ENCODE measurements at places on chromosomes 7 and 10.

DNA sequence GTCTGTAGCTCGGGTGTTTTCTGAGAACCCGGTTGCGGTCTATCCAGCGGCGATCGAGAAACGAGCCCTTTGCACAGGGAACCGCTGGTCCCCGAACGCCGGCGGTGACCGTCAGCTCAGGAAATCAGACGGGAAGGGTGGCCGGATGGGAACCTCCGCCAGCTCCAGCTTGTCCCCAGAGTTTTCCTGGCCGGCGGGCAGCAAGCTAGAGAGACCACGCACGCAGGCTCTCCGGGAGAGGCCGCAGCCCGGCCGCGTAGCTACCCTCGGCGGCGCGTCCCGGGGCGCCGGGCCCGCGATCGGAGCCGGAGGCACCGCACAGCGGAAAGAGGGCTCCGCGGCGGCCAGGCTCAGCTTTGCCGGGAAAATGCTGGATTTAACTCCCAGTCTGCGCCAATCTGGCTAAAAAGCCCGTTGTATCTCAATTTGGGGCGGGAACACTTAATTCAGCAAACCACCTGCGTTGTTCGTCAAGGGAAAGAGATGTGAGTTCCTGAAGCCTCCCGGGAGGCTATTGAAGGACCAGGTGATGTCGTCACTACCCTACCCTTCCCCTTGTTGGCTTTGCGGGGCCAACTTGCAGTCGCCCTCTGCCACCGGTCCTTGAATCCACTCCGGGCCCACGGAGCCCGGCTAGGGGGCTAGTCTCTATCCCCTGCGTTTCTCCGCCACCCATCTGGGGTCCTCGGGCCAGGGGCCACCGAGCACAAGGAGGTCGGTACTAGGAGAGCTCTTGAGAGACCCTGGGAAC lies 859 bp upstream of the CH25H start:
- DNase-seq: no peak

- no peak for DNase-seq
These were observed 325.8 kb upstream of the ZMIZ1 start for GRCh38 chr10:78742730-78743615.

DNA sequence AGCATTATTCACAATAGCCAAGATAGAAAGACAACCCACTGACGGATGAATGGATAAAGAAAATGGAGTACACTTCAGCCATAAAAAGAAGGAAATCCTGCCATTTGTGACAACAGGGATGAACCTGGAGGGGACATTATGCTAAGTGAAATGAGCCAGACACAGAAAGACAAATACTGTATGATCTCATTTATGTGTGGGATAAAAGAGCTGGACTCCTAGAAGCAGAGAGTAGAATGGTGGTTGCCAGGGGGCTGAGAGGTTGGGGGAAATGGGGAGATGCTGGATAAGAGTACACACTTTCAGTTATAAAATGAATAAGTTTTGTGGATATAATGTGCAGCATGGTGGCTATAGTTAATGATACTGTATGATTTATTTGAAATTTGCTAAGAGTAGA lies 124.4 kb downstream of the SEC23IP start:
- no peak for DNase-seq

DNA sequence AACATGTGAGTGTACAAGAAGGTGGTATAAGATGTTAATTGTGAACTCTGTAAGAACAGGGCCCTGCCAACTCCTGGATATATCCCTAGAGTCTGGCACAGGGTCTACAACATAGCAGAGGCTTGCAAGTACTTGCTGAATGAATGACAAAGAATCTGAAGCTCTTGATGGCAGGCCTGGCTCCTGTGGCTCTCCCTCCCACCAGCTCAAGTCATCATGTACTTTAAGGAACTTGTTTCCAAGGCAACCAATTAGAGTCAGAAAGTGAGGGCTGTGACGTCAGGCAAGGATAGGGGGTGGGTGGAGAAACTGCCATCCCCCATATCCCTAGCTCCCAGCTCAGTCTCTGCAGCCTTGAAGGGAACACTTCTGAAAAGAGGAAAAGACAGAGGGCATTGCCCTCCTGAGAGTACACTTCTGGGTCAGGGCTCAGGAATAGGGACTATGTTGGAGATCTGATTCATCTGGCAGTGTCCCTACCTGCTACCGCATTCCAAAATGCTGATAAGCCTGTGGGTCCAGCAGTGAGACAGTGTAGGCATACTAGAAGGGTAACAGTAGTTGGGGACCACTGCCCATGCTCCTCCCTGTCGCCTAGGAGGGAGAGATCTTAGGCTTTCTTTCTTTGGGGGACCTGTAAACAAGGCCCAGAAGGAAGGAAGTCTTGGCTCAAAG lies 34.6 kb upstream of the BTRC start:
- DNase-seq: no peak
